GM23338 (cell line): ENCODE measurements at places on chromosomes 13 and 19. TPM values are rescaled to one million over a fixed set of nuclear protein-coding genes. Genes with fewer than 3 reads are reported as not detected.

DNA sequence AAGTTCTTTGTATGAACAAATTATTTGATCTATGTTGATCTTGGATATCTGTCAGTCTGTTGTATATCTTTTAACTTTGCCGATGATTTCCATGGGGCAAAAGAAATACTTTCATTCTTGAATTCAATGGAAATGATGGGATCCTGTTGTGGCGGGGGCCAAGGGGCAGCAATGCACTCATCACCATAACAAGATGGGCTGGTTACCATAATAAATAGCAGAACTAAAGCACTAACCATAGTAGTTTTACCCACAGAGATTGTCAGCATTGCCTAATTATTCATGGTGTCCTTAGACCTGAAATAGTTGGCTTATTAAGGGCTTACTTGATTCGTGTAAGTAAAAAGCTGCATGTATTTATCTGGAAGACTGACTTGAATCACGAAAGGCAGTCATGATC lies 309.6 kb downstream of the RFC3 start:
- no peaks in the 10 kb centered on the region for H3K27me3 ChIP-seq
- H3K4me3 ChIP-seq: peak overlapping the region; percentile 19
- peak; percentile 32 for DNase-seq
- H3K36me3 ChIP-seq: no peaks in the 10 kb centered on the region
- peaks cover 57% of the 10 kb centered on the region for H3K4me1 ChIP-seq
- no peak overlapping the region for H3K27ac ChIP-seq

DNA sequence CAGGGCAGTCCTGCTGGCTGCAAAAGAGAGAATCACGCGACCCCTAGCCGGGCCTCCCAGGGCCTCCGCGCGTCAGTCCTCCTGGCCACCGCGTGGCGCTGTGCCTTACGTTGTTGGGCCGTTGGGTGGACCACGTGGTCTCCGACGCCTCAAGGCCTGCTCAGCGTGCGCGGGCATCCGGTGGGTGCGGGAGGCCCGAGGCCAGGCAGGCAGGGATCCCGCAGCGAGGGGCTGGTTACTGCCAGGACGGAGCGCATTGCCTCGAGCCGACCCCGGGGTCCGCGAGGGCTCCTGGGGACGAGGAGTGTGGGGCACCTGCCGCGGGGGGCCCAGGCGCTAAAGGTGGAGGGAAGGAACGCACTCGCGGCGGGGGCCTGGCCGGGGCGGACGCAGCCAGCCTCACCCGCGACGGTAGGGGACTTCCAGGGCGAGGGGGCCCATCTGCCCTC lies at the start of gene TDRD12:
TDRD12 (plus strand) TSS at position 157 of the 449 bp plus-strand sequence. CDS start 306 bp downstream, outside the sequence.
- peak; percentile 74 for DNase-seq
- H3K27ac ChIP-seq: no peak within 1 kb of the TSS
- H3K4me1 ChIP-seq: no peaks in the 10 kb centered on the region
- H3K4me3 ChIP-seq: no peak within 1 kb of the TSS
- H3K36me3 ChIP-seq: no peaks in the 10 kb centered on the region
- no peaks in the 10 kb centered on the region for H3K27me3 ChIP-seq

DNA sequence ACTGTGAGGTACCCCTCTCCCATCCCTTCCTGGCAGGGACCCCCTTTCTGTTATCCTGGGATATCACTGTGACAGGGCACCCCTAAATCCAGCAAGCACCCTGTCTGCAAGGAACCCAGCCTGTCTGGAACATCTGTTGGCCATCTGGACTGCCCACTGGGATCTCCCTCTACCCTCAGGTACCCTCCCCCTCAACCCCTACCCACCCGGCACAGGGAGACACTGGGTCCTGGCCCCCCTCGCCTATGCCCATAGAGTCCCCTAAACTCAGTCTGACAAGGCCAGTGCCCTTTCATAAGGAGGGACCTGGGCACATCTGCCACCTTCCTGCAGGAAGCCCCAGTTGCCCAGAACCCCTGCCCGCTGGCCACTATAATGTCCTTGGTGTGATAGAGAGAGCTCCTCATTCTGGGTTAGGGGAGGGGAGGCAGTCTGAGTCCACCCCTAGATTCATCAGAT lies 2.8 kb upstream of the SLC27A5 start:
- no peak for DNase-seq
- H3K27ac ChIP-seq: 0 out of 2 replicates have a peak overlapping the region, but pooled peaks have one; percentile 76
- peak overlapping the region; percentile 64 for H3K4me3 ChIP-seq

DNA sequence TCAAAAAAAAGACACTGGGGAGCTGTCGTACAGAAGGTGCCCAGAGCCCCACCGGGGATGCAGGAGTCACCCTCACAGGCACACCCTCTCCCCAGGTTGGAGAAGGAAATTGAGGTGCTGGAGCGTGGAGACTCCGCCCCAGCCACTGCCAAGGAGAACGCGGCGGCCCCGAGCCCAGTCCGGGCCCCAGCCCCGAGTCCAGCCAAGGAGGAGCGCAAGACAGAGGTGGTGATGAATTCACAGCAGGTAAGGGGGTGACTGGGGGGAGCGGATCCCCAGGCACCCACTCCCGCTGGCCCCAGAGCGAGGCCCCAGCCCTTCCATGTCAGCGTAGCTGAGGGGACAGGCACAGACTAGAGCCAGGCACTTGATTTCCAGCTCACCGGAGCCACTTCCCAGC lies 19.9 kb upstream of the MISP start:
- H3K4me3 ChIP-seq: no peak overlapping the region
- H3K27ac ChIP-seq: no peak overlapping the region
- no peak for DNase-seq
- no peaks in the 10 kb centered on the region; the same call in 1 of the 2 replicates for H3K4me1 ChIP-seq
- H3K27me3 ChIP-seq: no peaks in the 10 kb centered on the region
- H3K36me3 ChIP-seq: no peaks in the 10 kb centered on the region; the same call in 1 of the 2 replicates

DNA sequence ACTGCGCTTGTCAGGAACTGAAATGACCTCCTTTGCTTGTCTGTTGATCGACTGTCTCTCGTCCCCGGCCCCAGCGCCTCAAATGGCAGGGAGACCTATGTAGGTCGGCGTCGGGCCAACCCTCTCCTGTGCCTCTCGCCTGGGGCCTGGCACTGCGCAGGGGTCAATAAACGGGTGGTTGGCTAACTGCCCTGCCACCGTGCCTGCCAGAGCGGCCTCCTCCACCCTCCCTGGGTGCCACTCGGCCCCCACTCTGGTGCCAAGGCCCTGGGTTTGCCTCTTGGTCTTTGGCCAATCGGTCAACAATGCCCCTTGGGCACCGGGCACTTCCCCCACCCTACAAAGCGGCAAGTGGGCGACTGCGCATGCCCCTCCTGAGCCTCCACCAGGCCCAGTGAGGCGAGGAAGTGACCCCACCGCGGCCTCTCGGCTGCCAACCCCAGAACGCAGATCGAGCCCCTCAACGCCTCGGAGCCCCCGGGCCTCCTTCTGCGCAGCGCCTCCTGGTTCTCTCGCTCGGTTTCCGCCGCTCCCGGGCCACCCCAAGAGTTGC lies 1.1 kb downstream of the KEAP1 start:
- H3K4me1 ChIP-seq: peaks cover 28% of the 10 kb centered on the region
- peak; percentile 58 for DNase-seq
- peak overlapping the region; percentile 90 for H3K4me3 ChIP-seq
- peaks cover 18% of the 10 kb centered on the region; the same call in 1 of the 2 replicates for H3K36me3 ChIP-seq
- H3K27ac ChIP-seq: peak overlapping the region; percentile 96

DNA sequence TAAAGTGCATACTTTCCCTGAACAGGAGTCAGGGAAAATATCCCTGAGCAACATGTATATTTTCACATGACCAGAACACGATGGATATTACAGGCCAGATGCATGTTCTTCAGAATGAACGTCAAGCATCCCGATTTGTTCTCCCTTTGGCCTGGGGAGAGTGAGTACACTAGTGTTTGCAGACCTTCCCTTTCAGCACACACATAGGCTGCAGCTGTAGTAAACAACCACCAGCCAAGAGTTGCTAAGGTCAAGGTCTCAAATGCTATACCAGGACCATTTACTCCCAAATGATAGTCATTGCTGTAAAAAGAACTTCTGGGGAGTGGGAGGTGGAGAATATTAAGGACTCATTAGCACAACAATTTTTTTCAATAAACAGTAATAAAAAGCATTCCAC lies 3.0 kb downstream of the KLF12 start:
- no peak for DNase-seq
- no peaks in the 10 kb centered on the region for H3K36me3 ChIP-seq
- no peak overlapping the region for H3K4me3 ChIP-seq
- no peak overlapping the region for H3K27ac ChIP-seq

DNA sequence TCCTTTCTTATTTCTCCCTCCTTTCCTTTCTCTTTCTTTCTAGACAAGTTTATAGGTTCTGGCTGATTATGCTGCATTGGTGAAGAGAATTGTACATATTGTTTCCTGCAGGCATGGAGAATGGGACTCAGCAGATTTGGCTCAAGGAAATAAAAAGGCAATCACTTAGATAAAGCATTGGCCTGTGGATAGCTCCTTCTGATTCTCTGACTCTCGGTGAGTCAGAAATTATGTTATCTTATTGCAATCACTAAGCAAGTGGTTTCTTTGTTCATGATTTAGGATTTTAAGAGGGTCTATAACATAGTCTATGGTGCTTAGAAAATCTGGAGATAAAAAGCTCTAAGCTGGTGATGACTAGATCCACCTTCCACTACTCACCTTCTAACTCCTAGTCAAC lies 54.0 kb upstream of the POSTN start:
- H3K27me3 ChIP-seq: no peaks in the 10 kb centered on the region
- H3K27ac ChIP-seq: no peak overlapping the region
- H3K36me3 ChIP-seq: no peaks in the 10 kb centered on the region
- no peak overlapping the region for H3K4me3 ChIP-seq

- no peaks in the 10 kb centered on the region for H3K27me3 ChIP-seq
- no peak overlapping the region for H3K4me3 ChIP-seq
- no peak for DNase-seq
- peaks cover 10% of the 10 kb centered on the region for H3K4me1 ChIP-seq
- no peak overlapping the region for H3K27ac ChIP-seq
Observed at GRCh38 chr13:94590744-94591143, 5.2 kb downstream of the TGDS start.

GRCh38 chr19:47058621-47059022 lies 10.2 kb upstream of the TMEM160 start:
- DNase-seq: no peak
- H3K36me3 ChIP-seq: no peaks in the 10 kb centered on the region

- H3K4me3 ChIP-seq: no peak overlapping the region
- DNase-seq: no peak
- H3K27me3 ChIP-seq: no peaks in the 10 kb centered on the region
- H3K4me1 ChIP-seq: 0 out of 2 replicates have a peak, but pooled peaks cover 4% of the 10 kb centered on the region
- no peak overlapping the region for H3K27ac ChIP-seq
- no peaks in the 10 kb centered on the region for H3K36me3 ChIP-seq
Observed at GRCh38 chr13:71513411-71514033, 353.5 kb downstream of the DACH1 start.

DNA sequence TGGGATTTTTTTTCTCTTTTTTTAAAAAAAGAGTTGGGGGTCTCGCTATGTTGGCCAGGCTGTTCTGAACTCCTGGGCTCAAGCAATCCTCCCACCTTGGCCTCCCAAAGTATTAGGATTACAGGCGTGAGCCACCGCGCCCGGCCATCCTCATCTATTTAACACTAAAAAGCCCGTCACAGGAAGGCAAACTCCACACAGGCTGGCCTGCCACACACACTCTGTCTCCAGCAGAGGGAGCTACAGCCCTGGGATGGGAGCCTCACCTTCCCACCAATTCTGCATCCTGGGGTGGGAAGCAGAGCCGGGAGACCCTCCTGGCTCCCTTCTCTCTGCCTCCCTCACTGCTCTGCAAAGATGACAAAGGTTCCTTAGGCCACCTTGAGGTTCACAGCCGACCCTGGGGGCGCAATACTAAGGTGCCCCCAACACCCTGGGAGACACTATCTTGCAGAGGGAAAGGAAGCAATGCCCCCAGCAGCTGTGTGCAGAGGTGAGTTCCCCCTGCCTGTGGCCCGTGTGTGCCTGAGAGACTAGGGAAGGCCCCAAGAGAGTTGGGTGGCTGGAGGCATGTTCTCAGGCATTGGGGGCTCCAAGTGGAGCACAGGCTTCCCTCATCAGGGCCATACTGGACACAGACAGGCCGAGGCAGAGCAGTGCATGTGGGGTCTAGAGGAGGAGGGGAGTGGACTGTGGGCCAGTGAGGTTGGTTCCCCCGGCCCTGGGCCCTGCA lies 27.4 kb upstream of the TIMM44 start:
- peak overlapping the region; percentile 79 for H3K27ac ChIP-seq
- H3K4me3 ChIP-seq: no peak overlapping the region
- H3K4me1 ChIP-seq: peaks cover 15% of the 10 kb centered on the region
- H3K36me3 ChIP-seq: peaks cover 31% of the 10 kb centered on the region

DNA sequence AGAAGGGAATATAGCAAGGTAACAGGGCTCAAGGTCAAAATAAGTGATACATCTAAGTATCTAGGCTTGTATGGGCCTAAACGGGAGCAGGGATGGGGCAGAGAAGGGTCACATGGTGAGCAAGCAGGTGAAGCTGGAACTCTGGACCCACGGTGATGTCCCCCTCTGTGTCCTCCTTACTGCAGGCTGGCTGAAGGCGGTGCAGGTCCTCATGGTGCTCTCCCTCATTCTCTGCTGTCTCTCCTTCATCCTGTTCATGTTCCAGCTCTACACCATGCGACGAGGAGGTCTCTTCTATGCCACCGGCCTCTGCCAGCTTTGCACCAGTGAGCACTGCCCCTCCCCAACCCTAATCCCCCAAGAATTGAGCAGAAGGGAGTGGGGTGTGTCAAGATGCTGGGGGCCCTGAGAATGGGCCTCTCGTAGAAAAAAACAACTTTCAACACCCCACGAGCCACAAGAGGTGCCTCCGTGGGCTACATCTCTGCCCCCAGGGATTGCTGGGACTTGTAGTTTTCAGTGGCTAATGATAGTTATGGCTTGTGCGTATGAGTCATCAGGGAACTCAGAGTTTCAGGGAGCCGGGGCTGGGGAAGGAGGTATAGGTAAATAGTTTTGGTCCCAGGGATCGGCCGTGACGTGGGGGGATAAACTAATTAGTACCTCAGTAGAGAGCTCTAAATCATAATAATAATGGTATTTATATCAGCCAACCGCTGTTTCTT lies 4.0 kb downstream of the EMP3 start:
- H3K27me3 ChIP-seq: peaks cover 7% of the 10 kb centered on the region; the same call in 1 of the 2 replicates
- peak overlapping the region; percentile 69 for H3K4me3 ChIP-seq
- peak; percentile 85 for DNase-seq
- peaks cover 28% of the 10 kb centered on the region for H3K4me1 ChIP-seq
- H3K36me3 ChIP-seq: no peaks in the 10 kb centered on the region

- H3K4me1 ChIP-seq: no peaks in the 10 kb centered on the region
- no peak overlapping the region for H3K27ac ChIP-seq
- DNase-seq: no peak
- no peak overlapping the region for H3K4me3 ChIP-seq
Observed at GRCh38 chr19:44626048-44626624, 12.8 kb downstream of the IGSF23 start.

DNA sequence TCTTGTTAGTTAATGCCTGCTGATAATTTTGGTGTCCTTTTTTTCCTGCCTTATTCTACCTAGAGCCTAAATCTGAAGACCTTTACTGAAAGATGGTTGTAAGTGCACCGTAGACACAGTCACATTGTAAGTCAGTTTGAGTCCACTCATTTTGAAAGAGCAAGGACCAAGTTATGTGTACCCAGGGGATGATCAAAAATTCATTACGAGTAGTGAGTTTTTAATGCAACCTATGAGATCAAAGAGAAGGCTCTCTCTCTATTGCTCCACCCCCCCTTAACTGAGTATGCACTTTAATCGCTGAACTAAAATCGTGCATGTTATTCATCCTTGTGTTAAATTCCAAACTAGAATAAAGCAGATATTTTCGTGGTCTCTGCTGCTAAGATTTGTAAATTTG lies 1.8 kb downstream of the RAP2A start:
- peaks cover 5% of the 10 kb centered on the region; the same call in 1 of the 2 replicates for H3K4me1 ChIP-seq
- no peak overlapping the region for H3K27ac ChIP-seq
- DNase-seq: no peak
- no peaks in the 10 kb centered on the region for H3K27me3 ChIP-seq
- peaks cover 4% of the 10 kb centered on the region; the same call in 1 of the 2 replicates for H3K36me3 ChIP-seq
- peak overlapping the region; percentile 90 for H3K4me3 ChIP-seq

- H3K27ac ChIP-seq: no peak overlapping the region
- H3K36me3 ChIP-seq: peaks cover 18% of the 10 kb centered on the region
- H3K4me1 ChIP-seq: no peaks in the 10 kb centered on the region
- no peak for DNase-seq
- H3K27me3 ChIP-seq: no peaks in the 10 kb centered on the region
Observed at GRCh38 chr19:16400911-16401591, 70.7 kb downstream of the EPS15L1 start.

Gene CEACAM3
- total RNA-seq: not detected in 2 replicates

Gene FDX2
- total RNA-seq: 27.3 and 28.7 TPM in 2 replicates

Gene GSX1
- total RNA-seq: not detected in 2 replicates
